ENCODE measurements at places on chromosomes 12 and 14.

GRCh38 chr12:115726691-115727090 is 550.8 kb downstream of the MED13L start:
- no peak for DNase-seq

DNA sequence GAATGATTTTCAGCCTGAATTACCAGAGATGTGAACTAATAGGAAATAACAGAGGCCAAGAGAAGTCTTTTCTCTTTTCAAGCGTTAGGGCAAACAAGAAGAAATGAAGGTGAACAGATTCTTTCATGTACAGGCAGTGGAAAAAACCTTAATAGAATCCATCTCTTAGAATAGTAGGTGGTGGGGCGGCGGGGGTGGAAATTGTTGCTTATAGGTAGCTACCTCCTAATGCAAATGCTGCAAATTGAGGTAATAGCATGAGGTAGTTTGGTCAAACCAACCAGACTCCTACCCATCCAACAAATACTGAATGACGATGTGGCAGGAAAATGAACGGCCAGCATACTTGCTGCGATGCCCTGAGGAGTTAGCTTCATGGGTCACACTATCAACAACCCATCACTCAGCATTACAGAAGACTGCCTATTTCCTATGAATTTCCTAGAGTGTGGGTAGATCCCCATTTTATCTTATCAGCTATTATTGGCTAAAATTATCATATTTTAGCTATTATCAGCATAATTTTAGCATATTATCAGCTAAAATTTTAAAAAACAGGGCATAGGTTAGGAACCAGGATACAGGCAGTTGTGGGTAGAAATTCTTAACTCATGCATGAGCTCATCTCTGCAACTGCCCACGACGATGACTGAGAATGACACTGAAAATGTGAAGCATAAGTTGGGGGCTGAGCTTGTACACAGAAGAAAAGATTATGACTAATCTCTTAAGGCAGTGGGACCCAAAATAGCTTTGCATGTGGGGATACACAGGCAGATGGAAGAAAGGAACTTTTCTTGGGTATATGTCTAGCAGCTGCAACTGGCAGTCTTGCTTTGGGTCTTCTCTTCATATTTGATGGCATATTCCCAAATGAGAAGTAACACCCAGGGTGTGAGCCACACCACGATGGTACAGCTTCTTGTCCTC is 68.7 kb downstream of the NIN start:
- DNase-seq = no peak

- DNase-seq = no peak
Measured at GRCh38 chr14:64787619-64788018, 83.4 kb downstream of the PLEKHG3 start.

- no peak for DNase-seq
Measured at GRCh38 chr12:50112456-50113218, 601 bp downstream of the COX14 start.

GRCh38 chr14:47422191-47422590 is 253.2 kb downstream of the MDGA2 start:
- no peak for DNase-seq

DNA sequence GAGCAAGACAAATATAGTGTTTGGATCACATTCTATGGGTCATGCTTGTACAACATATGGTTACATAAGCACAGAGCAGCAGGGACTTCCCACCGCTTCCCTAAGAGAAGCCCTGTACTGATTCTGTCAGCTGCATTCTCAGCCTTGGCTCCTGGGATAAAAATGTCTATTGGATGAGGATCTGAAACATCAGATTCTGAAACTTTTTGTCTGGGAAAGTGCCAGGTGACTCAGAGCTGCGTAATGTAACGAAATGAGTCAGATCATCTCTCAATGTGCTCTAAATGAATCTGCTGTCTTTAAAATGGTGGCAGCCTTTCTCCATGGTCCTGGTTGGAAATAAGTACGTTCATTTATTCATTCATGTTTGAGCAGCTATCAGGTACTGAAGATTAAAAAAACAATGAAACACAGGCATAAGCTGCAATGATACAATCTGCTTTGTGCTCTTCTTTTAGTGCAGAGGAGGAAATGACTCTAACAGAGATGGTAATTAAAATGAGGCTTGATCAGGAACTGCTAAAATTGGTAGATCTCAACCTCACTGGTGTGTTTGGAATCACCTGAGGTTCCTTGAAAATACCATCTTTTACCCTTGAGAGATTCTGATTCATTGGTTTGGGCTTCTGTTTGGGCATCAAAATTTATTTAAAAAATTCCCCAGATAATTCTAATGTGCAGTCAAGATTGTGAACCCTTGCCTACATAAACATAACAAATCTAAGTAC is 99.1 kb upstream of the NAP1L1 start:
- peak; percentile 66 for DNase-seq

GRCh38 chr12:92068459-92068858 is 77.2 kb downstream of the BTG1 start:
- no peak for DNase-seq

GRCh38 chr12:105738051-105738450 is 400.7 kb downstream of the NUAK1 start:
- DNase-seq = no peak

DNA sequence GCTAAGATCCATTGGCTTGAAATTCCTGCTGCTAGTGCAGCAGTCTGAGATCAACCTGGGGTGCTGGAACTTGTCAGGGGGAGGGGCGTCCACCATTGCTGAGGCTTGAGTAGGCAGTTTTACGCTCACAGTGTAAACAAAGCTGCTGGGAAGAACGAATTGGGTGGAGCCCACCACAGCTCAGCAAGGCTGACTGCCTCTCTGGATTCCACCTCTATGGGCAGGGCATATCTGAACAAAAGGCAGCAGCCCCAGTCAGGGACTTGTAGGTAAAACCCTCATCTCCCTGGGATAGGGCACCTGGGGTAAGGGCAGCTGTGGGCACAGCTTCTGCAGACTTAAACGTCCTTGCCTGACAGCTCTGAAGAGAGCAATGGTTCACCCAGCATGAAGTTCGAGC is 191.7 kb downstream of the ALG10B start:
- DNase-seq = no peak

DNA sequence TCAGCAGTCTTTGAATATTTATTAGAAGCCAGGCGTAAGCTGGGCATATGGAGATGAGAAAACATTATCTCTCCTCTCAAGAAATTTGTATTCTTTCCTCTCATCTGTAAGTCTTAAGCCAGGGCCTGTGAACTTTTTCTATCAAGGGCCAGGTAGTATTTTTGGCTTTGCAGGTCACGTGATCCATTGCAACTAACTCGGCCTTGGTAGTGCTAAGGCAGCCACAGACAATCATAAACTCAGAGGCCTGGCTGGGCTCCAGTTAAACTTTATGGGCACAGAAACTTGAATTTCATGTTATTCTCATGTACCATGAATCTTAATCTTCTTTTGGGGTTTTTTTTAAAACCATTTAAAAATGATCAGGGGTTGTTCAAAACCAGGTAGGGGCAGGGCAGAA is 117.4 kb upstream of the PELI2 start:
- DNase-seq = no peak

- DNase-seq = no peak
Measured at GRCh38 chr14:96904201-96904600, 107.0 kb downstream of the VRK1 start.

GRCh38 chr12:112096070-112096469 is 12.5 kb downstream of the NAA25 start:
- no peak for DNase-seq

DNA sequence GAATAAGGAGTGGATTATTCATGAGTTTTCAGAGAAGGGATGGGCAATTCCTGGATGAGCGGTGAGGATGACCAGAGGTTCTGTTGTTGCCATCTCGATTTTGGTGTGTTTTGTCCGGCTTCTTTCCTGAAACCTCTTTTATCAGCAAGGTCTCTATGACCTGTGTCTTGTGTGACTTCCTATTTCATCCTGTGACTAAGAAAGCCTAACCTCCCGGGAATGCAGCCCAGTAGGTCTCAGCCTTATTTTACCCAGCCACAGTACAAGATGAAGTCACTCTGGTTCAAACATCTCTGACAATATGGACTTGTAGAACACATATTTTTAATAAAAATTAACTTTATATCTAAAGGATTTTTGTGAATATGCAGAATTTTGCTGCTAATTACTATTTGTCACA is 716.4 kb downstream of the FSCB start:
- no peak for DNase-seq

DNA sequence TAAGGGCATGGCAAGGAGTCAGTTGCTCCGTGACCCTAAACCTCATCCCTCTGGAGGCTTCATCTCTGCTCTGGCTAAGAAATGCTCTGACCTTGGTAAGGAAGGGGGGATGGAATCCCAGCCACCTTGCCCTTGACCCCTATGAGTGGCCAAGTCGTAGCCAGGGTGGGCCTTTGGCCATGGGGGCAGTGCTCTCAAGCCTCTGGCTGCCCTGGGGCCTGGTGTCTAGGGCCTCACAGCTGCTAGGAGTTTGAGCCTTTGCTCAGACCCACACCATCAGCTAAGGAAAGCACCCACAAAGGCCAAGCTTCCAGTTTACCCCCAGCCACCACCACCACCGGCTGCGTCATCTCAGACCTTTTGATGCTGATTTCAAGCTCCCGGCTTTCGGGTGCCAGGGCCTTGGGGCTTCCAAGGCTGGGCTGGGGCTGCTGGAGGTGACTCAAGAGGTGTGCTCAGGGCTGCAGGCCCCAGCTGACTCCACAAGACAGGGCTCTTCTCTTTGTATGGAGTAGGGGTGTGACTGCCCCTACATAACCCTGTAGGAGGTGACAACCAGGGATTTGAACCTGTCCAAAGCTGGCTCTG is 3.7 kb downstream of the ASB2 start:
- DNase-seq = no peak

DNA sequence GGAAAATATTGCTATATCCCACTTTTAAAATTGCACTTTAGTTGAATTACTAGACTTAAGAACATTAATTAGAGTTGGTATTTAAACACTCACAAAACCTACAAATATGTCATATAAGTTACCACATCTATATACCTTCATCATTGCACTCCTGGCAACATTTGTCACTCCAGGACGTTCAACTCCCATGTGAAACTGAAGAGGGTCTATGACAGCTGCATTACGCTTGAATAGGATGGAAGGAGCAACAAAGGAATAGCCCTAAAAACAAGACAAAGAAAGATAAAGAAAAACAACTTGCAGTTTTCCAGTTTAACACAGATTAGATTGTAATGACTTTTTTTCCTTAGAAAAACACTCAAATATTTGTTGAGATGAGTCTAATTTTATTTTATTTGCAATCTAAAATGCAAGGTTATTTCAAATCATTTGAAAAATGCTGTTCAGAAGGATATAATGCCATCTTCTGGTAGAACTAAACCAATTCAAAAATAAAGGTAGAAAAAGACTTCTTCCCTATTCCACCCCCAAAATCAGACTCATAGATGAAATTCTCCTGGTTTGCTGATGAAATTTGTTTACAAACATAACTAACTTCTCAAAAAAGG is 84.3 kb upstream of the TTC7B start:
- DNase-seq = no peak

DNA sequence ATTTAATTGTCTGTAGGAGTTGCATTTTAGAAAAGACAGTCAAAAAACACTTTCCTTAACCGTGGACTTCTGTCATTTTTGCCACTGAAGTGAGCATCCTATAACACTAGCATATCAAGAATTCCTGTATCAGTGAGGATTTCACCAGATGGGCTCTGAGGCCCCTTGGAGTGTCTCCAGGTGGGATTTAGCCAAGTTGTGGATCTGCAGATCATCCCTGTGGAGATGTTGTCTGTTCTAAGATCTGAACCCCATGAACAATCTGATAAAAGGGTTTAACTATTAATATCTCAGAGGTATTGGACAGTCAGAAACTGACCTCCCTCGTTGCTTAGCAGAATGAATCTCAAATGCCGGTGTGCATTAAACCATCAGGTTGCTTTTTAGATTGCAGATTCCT is 165.0 kb upstream of the SRRM4 start:
- no peak for DNase-seq

DNA sequence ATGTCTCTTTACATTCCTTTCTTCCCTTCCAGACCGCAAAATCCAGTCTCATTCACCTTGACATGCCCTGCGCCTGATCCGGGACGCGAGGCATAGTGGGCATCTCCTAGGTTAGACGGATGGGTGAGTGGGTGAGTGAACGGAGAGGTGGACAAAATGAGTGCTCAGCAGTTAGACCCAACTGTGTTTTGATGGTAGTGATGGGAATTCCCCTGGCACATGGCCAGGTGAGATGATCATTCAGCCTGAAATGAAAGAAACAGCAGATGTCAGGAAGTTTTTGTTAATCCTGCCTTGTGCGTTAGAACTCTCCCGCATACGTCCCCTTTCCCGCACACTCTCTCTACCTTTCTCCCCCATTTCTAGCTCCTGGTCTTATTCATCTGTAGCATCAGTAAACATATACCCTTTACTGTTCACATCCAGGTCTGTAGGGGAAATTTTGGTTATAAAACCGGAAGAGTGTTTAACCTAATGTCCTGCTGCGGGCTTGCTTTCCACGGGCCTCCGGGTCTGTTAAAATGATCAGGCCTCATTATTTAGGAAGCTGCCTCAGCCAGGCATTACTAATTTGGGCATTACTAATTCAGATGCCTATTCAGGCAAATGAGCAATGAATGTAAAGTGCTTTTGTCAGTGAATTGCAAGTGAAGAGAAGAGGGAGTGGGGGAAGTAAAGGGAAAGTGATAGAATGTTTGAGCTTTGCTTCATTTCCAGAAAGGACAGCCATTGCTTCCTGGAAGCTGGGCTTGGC is 172.8 kb downstream of the ETV6 start:
- no peak for DNase-seq

DNA sequence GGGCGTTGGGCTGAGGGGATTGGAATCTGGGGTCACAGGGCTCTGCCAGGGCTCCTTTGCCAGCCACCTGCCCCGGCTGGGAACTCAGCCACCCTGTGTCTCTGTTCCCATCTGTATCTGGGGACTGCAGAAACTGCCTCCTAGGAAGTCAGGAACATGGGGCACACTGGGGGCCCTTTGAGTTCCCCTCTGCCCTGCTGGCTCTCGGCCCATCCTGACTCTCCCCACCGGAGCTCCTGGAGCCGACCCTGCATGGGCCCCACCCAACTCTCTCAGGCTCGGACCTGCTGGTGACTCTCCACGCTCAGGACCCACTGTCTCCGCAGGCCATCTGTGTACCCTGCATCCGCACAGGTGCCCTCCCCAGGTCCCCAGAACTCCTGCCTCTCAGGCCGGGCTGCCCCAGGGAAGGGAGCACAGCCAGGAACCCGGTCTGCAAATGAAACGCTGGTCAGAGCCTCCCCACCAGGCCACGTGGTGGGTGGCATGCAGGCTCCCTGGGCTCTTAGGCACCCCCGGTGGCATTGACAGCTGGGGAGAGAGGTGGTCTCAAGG is 82.8 kb downstream of the KIF26A start:
- no peak for DNase-seq

DNA sequence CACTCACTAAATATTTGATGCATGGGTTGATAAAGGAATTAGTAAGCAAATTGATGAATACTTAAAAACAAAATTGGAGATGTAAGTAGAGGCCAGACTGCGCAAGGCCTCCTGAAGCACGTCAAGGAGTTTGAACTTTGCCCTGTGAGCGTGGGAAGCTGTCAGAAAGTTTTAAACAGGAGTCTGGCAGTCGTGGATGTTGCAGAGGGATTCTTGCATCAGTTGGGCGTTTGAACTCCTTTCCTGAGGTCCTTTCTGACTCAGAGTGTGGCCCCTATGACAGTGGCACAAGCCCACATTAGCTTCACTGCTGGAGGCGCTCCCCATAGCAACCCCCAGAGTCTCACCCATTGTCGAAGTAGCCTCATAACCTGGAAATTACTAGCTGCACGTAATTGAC is 17.9 kb upstream of the IL22 start:
- no peak for DNase-seq

- no peak for DNase-seq
Measured at GRCh38 chr12:62714774-62715721, 219.9 kb downstream of the PPM1H start.

All from ascending aorta (tissue), 2 donors.